NCI-H1436 (cell line): ENCODE measurements at places on chromosomes 12 and 14.

- no peak for DNase-seq
These were observed 723.7 kb upstream of the TBX3 start for GRCh38 chr12:115407723-115408122.

GRCh38 chr14:90609376-90609775, 206.9 kb downstream of the TTC7B start:
- no peak for DNase-seq

DNA sequence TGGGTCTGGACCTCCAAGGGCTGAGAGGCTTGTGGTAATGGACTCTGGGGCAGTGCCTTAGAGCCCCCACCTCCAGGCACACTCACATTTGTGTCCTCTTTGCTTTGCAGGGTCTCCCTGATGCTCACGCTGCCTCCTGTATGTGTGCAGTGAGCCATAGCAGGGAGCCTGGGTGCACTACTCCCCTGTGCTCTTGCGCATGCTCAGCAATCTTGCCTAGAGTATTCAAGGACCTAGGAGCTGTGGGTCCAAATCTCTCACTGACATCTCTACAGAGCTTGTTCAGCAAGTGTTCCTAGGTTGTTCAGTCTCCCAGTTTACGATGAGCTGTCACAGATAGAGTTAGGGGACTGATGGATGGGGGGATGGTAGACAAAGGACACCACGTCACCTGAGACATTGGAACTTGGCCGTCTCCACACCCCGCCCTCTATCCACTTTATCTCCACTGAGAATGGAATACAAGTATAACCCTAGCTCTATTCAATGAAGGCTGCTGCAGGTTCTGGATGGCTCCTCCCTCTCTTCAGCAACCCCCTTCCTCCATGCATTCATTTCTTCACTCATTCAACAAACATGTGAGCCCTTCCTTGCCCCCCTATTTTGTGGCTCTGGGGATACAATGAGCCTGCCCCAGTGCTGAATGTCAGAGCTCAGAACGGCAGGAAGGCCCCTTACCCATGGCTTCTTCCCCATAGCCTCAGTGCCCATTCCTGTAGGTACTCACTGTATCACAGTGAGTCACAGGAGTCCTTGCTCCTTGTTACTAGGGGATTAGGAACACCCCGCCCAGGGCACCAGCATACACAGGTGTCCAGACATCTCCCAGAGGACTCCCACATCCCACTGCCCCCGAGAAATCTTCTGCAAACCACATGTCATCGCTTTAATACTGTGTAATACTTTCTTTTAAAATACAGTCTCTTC, 31.2 kb downstream of the FIGNL2 start:
- no peak for DNase-seq

DNA sequence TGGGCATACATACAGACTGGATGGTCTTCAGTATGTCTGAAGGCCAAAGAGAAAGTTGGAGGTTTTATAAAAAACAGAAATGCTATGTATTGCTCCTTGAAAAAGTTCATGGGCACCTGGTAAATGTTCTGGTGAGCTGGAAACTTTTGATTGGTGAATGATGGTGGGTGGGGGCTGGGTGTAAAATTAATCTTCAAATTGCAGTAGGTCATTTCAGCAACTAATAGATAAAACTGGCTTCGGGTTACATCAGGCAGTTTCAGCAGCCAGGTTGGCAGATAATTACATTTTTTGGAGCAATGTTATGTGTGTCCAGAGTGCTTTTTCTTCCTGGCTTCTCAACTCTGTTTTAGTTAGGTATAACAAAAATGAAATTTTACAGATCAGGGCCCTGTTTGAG, 35.3 kb downstream of the SDR9C7 start:
- DNase-seq: no peak
